Mucosa of descending colon (tissue), 3 donors: ENCODE measurements at places on chromosomes 7 and 10.
A peak's percentile ranks its signal among the peaks of the same experiment; 100 is the strongest.

- no peak for DNase-seq
Observed at GRCh38 chr7:28481091-28481926, 69.0 kb downstream of the CREB5 start.

DNA sequence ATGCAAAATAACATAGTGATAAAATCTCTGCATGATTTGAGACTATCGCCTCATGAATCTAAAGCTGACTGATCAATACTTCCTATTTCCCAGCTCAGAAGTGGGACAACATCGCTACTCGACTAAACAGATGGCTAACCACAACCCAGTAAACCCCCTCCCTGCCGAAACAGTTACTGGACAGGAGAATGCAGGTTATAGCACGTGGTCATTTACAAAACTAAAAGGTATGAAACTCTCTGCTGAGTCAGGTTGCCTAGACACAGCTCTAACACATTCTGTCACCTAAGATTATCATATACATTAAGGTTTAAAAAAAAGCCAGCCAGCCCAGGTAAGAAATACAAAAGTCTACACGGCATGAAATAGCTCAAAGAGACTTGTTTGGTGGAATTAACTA, 64.0 kb downstream of the CTBP2 start:
- DNase-seq: no peak

GRCh38 chr10:17026686-17027485, 102.7 kb downstream of the CUBN start:
- no peak for DNase-seq

DNA sequence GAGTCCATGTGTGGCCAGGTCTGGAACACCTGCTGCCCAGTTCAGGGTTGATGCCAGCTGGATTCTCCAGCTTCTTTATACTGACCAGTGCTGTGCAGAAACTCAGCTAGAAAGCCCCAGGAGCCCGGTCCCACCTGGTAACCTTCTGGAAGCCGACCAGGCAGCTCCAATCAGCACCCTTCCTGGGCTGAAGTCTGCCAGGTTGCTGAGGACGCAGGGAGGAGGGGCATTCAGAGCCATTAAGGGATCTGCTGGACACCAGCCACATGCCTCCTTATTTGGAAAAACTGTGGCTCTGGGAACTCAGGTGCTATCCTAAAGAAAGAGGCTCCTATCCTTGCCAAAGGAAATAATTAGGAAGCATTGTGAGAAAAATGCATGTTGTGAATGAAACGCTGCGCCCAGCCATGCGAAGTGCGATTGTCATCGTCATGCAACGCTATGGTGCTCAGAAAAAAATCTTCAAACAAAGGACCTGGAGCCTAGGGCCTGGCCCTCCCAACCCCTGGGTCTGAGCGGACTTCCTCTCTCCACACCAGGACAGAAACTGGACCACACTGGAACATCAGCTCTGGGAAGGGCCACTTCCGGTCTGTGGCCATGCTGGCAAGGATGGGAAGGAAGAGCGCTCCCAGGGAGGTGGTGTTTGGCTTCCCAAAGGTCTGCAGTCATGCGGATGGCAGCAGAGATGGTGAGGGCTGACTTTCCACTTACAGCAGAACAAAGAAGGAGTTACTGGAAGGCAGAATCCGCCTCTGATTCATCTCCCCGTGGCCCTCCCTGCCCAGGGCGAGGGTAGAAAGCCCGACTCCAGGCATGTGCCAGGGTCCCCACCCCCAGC, 90.1 kb downstream of the FAM53B start:
- DNase-seq: no peak

GRCh38 chr7:147513451-147513850, 1077.1 kb upstream of the C7orf33 start:
- DNase-seq: no peak

GRCh38 chr10:89793649-89794254, 92.4 kb downstream of the KIF20B start:
- no peak for DNase-seq

DNA sequence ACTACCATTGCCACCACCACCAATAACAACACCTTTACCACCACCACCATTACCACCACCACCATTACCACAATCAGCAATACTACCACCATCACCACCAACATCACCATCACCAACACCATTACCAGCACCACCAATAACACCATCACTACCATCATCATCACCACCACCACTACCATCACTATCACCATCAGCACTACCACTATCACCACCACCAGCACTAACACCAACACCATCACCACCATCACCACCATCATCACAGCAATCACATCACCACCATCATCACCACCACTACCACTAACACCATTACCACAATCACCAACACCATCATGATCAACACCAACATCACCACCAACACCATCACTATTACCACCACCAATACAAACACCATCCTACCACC, 249.5 kb downstream of the GRID1 start:
- no peak for DNase-seq

- peak; percentile 38 for DNase-seq
Observed at GRCh38 chr7:16479591-16479990, 14.1 kb upstream of the SOSTDC1 start.

DNA sequence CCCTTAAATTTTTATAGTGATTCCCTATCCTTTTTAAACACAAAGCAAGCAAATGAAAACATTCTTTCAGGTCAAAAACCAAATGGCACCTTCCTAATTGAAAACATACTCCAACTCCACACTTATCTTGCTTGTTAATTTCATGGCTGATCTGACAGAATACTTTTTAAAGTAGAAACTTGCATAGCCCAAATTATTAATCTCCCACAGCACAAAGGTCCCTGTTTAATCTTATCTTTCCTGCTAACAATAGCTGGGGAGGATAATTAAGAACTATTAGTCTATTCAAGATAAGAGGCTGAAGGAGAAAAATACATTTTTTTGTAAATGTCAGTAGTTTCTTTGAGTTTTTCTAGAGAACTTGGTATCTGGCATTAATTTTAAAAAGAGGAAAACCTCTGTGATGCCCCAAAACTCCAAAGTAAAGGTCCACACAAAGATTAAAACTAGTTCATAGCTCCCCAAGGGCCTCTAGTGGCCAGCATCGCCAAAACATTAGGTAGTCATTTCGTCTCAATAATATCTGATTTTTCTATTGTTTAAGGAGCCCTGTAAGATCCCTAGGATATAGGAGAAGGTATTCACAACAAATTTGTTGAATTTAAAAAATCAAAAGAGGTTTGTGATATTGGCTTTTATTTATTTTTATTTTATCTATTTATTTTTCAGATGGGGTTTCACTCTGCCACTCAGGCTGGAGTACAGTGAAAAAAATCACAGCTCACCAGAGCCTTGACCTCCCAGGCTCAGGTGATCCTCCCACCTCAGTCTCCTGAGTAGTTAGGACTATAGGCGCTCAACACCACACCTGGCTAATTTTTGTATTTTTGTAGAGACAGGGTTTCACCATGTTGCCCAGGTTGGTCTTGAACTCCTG, 14.7 kb downstream of the CDNF start:
- peak; percentile 71 for DNase-seq

DNA sequence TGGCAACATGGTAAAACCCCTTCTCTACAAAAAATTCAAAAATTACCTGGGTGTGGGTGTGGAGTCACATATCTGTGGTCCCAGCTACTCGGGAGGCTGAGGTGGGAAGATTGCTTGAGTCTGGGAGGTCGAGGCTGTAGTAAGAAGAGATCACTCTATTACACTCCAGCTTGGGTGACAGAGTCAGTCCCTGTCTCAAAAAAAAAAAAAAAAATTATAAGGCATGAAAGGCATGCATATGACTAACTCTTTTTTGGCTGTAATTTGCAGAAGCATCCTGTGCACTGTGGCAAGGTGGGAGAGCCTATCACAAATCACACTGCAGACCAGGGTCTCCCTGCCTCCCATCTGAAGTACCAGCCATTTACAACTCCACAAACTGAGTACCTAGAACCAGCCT, 14.1 kb upstream of the MYPN start:
- DNase-seq: no peak

DNA sequence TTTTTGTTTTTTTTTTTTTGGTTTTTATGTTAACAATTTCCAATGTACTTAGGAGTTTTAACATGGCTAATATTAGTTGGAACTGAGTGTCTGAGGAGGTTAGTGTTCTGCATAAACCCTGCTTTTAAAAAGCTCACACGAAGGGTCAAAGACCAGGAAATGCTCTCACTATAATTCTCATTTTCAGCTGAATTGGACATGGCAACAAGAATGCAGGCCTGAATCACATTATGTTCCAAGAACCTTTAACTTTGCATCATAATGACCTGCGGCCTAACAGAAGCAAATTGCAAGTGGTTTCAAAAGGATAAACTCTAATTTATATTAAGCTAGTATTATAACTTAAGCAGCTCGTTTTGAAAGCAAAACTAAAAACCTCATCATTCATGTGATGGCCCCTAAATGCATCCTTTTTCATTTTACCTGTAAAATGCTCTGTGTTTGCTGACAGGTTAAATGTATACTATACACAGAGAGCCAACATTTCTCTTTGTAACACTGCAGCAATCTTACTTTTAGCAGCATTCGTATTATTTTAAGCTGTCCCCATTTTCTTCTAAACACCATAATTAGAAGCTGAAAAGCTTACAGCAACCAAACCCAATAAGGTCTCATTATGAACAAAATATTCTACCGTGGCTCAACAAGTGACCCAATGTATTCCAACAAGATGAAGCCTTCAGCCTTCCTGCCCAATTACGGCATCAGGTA, 242.8 kb upstream of the SP4 start:
- no peak for DNase-seq

GRCh38 chr10:132597654-132598053, 60.1 kb downstream of the INPP5A start:
- DNase-seq: no peak

- no peak for DNase-seq
Observed at GRCh38 chr10:71127104-71127503, 85.3 kb upstream of the UNC5B start.

DNA sequence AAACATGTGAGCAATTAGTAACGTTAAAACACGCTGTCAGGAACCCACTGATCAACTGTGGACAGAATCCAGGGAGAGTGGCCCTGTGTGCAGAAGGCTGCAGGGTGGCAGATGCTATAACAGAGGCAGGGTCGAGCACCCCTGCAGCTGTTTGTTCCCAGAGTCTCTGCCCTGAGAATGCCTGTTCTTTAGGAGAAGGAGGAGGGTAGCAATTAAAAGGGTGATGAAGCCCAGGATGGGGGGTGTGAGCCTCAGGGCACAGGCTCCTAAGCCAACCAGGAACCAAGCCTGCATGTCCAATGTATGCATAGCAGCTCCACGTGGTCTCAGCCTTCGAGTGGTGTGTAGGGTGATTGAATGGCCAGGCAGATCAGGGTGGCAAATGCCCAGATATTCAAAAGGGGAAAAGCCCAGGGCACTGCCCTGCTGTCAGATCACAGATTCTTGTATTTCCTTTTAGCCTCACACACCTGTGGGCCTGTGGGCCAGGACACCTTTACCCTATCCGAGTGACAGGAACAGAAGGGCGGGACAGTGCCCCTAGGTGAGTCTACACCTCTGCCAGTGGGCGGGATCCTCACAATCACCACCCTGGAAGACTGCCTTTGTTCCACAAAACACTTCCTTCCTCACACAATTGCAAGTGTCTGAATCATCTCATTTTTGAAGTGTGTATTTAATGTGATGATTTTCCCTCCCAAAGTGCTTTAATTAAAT, 7.3 kb downstream of the WDFY4 start:
- DNase-seq: no peak

DNA sequence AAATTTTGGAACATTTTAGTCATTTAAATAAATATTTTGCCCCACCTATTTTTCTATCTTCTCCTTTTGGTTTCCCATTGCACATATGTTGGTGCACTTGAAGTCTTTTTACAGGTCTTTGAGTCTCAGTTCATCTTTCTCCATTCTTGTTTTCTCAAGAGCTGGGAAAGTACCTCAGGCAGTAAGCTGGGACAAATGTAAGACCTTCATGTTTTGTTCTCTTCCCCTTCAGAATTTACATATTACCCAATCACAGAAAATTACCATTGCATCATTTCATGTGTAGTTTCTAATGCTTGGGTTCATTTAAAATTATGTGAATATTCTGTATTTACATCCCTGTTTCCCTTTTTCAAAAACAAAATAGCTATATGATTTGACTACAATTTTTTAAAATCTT, 1150.0 kb upstream of the POT1 start:
- no peak for DNase-seq

DNA sequence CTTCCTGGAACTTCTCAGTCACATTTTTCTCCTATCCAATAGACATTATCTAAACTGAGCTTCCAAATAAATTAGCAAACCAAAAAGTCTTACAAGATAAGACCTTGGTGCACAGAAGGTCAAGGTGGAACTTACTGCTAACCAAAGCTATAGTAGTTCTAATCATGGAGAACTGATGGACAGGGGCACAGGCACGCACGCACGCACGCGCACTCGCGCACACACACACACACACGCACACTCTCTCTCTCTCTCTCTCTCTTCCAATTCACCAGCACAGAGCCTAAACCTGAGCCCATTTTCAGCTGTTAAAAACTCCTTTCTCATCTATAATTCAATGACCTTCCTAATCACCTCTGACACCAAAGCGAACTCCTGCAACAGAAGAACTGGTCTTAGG, 7.5 kb downstream of the FGFR2 start:
- DNase-seq: no peak

DNA sequence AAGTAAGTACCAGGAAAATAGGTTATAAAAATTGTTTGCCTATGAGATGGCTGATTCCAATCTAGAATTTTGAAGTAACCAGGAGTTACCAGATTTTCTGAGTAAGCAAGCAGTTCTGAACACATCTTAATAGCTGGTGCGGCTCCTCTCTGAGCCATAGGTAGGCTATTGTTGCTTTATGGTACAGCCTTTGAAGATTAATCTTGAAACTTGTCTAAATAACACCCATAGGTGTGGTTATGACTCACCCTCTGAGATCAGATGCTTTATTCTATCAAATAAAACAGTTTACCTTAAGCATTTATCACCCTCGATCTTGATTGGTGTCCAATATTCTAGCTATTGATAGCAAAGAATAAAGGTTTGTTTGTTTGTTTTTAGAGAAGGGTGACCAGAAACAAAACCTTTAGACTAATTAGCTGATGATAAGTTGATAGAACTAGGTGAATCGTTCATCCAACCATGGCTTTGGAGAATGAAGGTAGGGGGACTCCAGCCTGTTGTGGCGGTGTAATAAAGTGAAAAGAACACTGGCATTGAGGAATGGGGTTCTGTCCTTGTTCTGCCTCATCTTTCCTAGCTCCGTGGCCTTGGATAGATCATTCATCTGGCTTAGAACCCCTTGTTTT, 72.2 kb downstream of the VTI1A start:
- peak; percentile 35 for DNase-seq

DNA sequence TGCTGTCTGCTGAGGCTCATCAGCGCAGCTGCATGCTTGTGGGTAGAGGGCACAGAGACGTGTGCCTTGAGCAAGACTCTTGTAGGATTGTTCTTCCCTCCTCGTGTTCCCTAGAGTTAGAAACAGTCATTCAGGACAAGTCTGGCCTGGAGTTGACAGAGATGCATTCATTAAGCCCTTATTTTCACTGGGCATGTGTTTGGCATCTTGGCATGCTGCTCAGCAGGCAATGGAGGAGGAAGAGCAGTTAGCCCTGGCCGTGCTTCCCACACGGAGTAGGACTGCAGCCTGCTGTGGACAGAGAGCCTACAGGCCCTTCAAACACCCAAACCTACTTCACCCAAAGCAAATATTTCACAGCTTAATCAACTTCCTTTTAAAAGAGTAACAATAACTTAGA, 73.0 kb upstream of the GJD4 start:
- no peak for DNase-seq

GRCh38 chr7:31123726-31124125, 71.6 kb downstream of the ADCYAP1R1 start:
- DNase-seq: no peak
